ENCODE measurements at places on chromosomes 2 and 18.

- no peak for DNase-seq
- no peaks in the 10 kb centered on the region for H3K27me3 ChIP-seq
- H3K4me3 ChIP-seq: no peak overlapping the region
Measured at GRCh38 chr2:31967790-31968189, 43.0 kb downstream of the MEMO1 start.

GRCh38 chr18:70321616-70322015 lies 32.8 kb downstream of the SOCS6 start:
- H3K4me3 ChIP-seq: no peak overlapping the region
- H3K36me3 ChIP-seq: peaks cover 5% of the 10 kb centered on the region
- H3K4me1 ChIP-seq: peaks cover 12% of the 10 kb centered on the region

DNA sequence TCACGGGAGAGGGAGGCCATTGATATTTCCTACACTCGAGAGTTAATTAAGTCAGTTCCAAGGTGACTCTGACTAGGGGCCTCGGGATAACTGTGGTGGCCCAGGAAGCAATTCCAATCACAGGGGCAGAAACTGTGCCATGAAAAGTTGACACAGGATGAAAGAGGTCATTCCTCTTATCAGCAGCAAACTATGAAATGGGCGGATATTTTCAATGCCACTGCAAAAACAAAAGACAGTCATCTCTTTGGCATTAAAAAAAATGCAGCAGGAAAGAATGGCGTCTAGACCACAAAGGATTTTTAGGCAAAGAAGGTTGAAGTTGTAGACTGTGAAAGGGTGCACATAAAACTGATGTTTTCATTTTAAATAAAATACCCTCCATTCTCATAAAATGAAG lies 50.0 kb downstream of the TGIF1 start:
- no peak for DNase-seq
- H3K27me3 ChIP-seq: no peaks in the 10 kb centered on the region
- no peaks in the 10 kb centered on the region for H3K4me1 ChIP-seq

DNA sequence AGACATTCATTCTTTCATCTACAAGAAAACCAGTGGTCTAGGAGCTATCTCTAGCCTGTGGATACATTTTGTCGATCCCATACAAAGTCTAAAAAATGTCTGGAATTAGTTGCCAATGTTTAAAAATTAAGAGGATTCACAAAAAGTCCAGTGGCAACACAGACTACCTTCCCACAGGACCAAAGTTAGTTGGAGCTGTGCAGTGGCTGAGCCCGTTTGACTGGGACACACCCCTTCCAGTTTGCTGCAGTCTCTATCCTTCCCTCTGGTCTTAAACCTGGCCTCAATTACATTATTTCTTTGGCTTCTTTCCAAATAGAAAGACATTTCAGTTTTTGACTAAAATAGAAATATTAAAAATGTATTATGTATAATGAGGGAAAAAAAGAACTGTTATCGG lies 18.6 kb downstream of the SLC16A14 start:
- no peak overlapping the region for H3K4me3 ChIP-seq
- no peaks in the 10 kb centered on the region for H3K27me3 ChIP-seq
- H3K4me1 ChIP-seq: peaks cover 29% of the 10 kb centered on the region
- H3K36me3 ChIP-seq: no peaks in the 10 kb centered on the region
- no peak for DNase-seq

- H3K27ac ChIP-seq: no peak overlapping the region
- no peak for DNase-seq
- no peak overlapping the region for H3K4me3 ChIP-seq
- no peaks in the 10 kb centered on the region for H3K36me3 ChIP-seq
Measured at GRCh38 chr2:240461471-240462072, 26.1 kb downstream of the GPC1 start.

All from HCT116 (cell line).